CD4-positive, CD25-positive, alpha-beta regulatory T cell (primary cell): ENCODE measurements at places on chromosomes 2 and 18.

DNA sequence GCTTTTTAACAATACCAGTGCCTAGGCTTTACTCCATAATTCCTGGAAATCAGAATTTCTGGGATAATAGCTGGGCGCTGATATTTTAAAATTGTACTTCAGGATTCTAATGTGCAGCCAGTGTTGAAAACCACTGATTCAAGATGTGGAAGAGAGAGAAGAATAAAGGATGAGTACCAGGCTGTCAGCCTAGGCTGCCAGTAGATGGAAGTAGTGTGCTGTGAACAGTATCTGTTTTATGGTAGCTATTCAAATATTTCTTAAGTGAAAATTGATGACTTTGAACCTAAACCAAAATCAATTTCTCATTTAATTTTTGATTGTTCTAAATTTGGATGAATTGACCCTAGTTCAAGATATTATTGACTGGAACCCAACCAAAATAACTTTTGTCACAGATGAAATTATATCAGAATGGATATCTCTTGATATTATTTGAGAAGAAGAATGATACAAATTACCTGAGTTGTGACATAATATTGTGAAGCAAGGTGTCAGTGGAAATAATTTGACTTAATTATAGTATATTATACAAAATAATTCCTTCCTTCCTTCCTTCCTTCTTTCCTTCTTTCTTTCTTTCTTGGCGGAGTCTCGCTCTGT, 88.0 kb downstream of the COMMD1 start:
- DNase-seq: peak; percentile 65

GRCh38 chr2:165634855-165635254, 159.2 kb downstream of the GALNT3 start:
- DNase-seq: no peak

DNA sequence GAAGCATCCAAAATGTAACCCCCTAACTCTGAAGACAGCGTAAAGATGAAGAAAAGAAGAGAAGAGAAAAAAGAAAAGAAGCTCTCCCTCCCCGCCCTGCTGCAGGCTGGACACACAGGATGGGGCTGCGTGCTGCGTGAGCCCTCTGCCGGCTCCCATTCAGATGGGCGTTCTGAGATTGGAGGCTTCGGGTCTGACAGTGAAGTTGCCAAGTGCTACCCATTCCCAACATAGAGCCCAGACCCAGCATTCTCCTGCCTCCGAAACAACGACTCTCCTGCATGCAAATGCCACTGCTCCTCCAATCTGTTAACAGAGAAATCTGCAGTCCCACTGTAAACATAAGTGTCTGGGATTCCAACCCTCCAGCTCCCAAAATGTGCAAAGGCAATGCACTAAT, 234.9 kb downstream of the BCL11A start:
- DNase-seq: no peak

- no peak for DNase-seq
Observed at GRCh38 chr2:58106896-58107295, 60.3 kb downstream of the VRK2 start.

- no peak for DNase-seq
Observed at GRCh38 chr18:8620845-8621244, 11.6 kb downstream of the RAB12 start.

- no peak for DNase-seq
Observed at GRCh38 chr2:42659609-42660008, 91.2 kb downstream of the MTA3 start.

- no peak for DNase-seq
Observed at GRCh38 chr2:33496150-33496549, 19.7 kb downstream of the RASGRP3 start.

- DNase-seq: no peak
Observed at GRCh38 chr2:216307496-216307895, 64.8 kb downstream of the MARCHF4 start.

DNA sequence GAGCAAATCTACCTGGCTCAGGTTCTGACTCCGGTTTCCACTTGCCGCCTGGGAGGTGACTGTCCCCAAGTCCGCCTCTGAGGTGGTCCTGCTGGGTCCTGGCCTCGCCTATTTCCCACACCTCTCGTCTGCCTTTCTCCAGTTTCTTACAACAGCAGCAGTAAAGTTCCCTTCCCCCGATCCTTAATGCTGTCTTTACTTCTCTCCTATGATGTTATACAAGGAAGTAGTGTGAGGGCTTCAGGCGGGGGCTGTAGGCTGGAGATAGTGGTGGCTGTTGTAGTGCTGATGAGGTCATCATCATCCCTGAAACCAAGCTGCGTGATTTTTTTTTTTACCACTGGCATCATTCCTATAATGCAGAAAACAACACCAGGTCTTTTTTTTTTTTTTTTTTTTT, 18.9 kb downstream of the TGIF1 start:
- DNase-seq: no peak

- DNase-seq: no peak
Observed at GRCh38 chr2:207676827-207677354, 34.5 kb upstream of the CCNYL1 start.

GRCh38 chr18:23259701-23260681, 124.7 kb downstream of the CABLES1 start:
- DNase-seq: no peak

GRCh38 chr2:3491306-3491705, 28.0 kb downstream of the ADI1 start:
- DNase-seq: no peak

DNA sequence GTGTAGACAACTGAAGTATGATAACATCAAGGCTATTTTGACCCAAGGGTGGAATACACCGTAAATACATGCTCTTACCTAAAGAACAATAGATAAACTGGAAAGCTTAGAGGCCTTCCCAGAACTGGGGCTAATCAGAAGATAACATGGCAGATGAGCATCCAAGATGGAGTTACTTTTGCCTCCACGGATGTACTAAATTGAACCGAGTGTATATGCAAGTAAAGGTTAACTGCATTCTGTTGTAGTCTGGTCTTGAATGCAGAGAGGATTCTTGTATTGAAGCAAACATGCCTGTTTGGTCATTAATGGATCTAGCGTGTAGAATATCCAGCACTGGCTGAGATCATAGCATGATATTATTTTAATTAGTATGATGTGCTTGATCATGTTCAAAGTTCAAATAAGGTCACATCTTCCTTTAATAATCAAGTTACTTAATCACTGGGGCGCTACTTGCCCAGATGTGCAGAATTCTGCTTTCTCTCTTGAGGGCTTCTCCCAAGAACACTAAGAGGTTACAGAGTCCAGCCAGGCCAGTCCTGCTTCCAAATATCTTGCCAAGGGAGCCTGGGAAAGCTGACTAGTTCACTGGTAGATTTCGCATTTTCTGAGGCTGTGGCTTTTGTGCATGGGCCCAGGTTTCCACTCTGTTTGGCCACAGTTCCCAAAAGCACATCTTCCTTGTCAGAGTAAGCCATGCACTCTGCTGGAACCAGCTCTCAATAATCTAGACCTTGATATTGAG, 37.5 kb upstream of the ACSL3 start:
- no peak for DNase-seq

DNA sequence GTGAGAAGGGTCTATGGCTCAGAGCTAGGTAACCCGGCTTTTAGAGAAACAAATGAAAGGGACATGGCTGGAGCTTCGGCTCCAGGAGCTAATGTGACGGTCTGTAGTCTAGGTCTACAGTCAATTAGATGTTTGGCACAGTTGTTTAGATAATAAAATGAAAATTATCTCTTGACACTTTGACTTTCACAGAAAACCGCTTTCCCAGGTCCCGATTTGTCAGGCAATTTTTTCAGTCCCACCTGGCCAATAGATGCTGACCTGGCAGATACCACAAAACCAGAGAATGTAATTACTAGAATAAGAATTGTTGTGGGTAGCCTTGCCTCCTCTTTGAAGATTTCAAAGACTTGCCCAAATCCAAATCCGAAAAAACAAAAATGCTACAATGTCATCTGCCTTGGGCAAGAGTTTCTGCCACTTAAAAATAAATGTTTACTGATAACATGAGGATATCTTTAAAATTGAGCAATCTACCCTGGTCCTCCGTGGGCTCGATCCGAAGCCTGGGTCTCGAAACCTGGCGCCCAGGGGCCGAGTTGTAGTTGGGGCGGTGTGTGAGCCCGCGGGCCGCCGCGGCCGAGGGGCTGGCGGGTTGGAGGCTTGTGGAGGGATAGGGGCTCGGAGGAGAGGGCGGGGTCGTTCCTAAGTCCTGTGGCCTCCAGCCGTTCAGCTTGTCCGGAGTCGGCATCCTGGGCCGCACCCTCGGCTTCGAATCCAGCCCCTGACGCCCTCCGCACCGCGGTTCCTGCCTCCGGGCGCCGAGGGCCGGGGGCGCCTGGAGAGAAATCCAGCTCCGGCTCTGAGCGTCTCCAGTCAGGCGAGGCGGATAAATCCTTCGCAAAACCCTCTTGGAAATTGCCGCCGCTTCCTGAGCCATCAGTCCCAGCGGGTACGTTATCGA, 2.3 kb downstream of the EMX1 start:
- no peak for DNase-seq

DNA sequence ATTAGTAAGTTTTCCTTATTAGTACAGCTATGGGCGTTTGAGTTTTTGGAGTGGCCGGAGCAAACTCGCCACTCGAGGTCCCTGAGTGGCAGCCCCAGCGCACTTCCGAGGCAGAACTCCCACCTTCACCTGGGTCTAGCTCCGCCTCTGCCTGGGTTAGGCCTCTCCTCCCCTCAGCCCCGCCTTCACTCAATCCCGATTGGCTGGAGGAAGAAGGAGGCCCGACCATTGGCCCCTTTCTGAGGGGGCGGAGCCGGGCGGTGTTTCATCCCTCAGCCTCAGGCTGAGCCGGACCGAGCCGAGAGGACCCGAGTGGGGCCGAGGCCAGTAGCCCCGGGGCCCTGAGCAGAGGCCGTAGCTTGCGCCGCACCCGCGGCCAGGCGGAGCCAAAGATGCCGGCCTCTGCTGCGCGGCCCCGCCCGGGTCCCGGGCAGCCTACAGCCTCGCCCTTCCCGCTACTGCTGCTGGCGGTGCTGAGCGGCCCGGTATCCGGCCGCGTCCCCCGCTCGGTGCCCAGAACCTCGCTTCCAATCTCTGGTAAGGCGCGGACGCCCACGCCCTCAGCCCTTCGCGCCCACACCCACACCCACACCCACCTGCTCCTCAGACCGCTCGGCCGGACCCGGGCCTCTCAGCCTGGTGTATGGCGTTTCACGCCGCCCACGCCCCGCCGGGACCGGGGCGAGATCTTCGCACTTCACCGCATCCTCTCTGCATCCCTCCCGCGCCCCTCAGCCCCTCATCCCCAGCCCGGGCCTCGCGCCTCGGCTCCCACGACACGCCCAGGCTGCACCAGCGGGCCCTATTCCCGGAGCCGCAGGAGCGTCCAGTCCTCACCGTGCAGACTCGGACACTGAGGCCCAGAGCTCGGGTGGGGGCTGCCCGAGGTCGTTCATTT, at the start of gene SEMA4F:
TSS of gene SEMA4F (plus strand) at position 263 of the 898 bp plus-strand sequence. CDS start at position 393, 130 bp downstream.
- peak; percentile 93 for DNase-seq

DNA sequence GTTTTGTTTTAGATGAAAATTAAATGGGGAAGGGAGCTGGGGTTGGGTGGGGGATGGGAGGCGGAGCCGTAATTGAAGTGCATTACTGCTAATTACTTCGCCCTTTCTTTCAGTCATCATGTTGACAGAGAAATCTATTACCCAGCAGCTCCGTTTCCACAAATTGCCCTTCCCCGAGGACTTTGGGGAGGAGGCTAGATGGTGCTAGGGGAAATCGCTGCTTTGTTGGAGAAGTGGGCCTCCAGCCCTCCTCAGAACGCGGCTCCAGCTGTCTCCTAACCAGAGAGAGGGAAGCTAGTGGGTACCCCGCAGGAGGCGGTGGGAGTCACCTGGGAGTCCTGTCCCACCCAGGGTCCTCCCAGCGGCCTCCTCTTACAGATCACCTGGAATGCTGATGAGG, 130.9 kb upstream of the MYCN start:
- no peak for DNase-seq

DNA sequence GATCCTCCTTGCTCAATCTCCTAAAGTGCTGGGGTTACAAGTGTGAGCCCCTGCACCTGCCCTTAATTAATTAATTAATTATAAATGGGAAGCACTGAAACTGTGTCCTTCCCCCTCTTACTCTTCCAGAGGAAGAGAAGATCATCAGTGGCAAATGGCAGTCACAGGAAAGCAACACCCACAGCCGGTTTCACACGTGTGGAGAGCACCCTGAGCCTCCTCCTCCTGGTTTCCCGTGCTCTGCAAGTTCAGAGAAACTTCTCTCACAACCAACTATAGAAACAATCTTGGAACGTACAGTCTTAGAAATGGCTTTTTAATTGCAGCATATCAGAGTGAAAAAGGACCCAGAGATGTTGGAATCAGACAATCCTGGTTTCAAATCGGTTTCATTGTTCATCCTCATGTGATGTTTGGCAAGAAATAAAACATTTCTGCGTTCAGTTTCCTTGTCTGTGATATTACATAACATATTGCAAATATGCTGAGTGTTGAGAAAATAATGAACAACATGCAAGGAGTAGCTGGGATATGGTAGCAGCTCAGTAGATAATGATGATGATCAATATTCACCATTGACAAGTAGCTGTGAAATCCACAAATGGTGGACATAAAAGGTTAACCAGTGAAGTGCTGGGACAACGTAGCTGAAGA, 141.0 kb upstream of the KCTD1 start:
- no peak for DNase-seq

DNA sequence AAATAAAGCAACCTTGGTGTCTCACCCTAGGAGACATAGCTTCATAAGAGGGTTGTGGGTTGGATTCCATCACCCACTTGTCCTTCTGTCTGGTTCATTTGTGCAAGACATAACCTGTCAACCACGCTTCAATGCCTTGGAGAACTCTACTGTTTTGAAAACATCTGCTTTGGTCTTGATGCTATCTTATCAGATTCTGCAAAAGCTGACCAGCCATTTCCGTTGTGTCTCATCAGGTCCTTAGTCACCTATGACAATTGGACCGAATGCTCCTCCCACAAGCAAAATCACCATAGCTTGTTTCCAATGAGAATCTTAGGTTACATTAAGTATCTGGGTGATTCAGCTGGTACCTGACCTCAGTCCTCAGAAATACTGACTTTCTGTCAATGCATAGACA, 35.4 kb downstream of the STAT4 start:
- peak; percentile 48 for DNase-seq

GRCh38 chr18:75164479-75164878, 44.5 kb downstream of the PTGR3 start:
- no peak for DNase-seq

- no peak for DNase-seq
Observed at GRCh38 chr2:144404586-144405314, 115.2 kb downstream of the ZEB2 start.

DNA sequence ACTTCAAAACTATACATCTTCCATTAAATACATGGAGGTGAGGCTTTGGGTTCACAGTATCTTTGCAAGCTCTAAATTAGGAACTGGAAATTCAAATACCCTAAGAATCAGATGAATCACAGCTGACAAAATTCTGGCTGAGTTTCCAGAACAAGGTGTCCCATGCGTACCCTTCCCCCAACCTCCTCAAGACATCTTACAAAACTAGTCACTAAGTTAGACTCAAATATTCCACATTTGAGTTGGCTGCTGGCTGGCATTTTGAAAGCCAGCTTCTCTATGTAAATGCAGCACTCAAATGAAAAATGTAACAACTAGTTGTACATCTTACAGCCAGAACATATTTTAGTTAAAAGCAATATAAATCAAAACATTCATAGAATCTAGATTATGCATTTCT, 131.0 kb upstream of the ARL5A start:
- no peak for DNase-seq
